ENCODE measurements at places on chromosomes 5 and 9.
A peak's percentile ranks its signal among the peaks of the same experiment; 100 is the strongest.

- DNase-seq, result no peak
Measured at GRCh38 chr9:109205526-109205925, 38.5 kb upstream of the FRRS1L start.

- DNase-seq, result no peak
Measured at GRCh38 chr5:118844351-118844750, 144.0 kb downstream of the DTWD2 start.

- no peak for DNase-seq
Measured at GRCh38 chr5:421901-422300, 21.1 kb upstream of the EXOC3 start.

GRCh38 chr5:140548791-140549190 lies 1.3 kb downstream of the EIF4EBP3 start:
- DNase-seq, result no peak

- no peak for DNase-seq
Measured at GRCh38 chr9:8329561-8330283, 530.1 kb upstream of the DMAC1 start.

- no peak for DNase-seq
Measured at GRCh38 chr5:66329078-66329477, 185.0 kb downstream of the SREK1 start.

DNA sequence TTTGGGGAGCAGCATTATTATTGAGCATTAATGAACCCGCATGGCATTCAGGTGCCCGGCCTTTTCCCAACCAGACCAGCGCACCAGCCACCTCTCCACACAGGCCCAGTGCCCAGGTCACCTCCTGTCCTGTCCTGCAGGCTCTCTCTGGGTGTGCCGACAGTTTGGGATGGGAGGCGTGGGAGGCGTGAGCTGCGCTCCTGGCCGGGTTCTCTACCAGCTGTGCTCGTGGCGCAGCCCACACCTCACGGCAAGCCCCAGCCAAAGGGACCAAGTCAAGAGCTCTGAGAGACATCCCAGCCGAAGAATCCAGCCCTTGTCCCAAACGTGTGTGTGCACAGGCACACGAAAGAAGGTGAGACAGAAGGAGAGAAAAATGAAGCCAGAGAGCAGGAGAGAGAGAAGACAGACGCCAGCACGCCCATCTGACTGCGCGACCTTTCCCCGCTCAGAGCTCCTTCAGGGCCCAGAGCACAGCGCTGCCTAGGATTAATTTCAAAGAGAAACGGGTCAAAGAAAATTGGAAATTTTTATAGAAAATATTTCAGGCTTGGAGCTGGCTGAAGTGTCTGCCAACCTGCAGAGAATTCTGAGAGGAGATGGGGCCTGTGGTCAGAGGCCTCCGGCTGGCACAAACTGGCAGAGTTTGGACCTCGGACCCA lies 81.7 kb downstream of the ADAMTS2 start:
- DNase-seq, result no peak

GRCh38 chr9:129809346-129809745 lies 6.4 kb downstream of the TOR1B start:
- DNase-seq, result no peak

DNA sequence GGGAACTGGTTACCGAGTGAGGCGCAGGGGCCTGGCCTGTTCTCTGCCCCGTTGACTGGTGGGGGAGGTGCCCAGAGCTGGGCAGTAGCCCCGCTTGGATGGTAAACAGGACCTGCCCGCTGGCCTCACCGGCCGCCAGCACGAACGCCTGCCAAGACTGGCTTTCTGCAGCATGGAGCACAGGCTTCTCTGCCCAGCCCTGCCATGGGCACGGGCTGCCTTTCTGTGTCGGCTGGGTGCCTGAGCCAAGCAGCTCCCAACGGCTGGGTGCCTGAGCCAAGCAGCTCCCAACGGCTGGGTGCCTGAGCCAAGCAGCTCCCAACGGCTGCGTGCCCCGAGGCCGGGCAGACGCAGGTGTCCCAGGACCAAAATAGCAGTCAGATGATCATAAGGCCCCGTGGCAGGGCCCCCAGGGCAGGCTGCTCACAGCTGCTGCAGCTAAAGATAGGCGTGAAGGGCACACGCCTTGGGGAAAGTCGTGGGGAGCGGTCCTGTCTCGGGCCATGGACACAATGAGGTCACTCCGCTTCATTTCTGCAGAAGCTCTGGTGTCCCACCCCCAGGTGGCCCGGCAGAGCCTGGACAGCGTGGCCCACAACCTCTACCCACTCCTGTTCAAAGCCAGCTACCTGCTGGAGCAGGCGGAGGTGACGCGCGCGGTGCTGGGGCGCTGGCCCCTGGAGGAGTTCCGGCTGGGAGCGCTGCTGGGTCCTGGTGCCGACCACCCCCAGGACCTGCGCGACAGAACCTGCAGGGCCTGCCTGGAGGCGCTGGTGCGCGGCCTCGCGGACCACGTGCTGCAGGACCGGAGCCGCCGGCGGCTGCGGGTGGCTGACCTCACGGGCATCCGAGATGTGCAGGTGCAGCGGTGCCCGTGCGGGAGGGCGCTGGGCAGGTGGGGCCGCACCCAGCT lies at the start of gene LRRC14B:
LRRC14B (plus strand) TSS at position 460 of the 913 bp plus-strand sequence; CDS start at position 504, 44 bp downstream.
- DNase-seq, result peak; percentile 74

DNA sequence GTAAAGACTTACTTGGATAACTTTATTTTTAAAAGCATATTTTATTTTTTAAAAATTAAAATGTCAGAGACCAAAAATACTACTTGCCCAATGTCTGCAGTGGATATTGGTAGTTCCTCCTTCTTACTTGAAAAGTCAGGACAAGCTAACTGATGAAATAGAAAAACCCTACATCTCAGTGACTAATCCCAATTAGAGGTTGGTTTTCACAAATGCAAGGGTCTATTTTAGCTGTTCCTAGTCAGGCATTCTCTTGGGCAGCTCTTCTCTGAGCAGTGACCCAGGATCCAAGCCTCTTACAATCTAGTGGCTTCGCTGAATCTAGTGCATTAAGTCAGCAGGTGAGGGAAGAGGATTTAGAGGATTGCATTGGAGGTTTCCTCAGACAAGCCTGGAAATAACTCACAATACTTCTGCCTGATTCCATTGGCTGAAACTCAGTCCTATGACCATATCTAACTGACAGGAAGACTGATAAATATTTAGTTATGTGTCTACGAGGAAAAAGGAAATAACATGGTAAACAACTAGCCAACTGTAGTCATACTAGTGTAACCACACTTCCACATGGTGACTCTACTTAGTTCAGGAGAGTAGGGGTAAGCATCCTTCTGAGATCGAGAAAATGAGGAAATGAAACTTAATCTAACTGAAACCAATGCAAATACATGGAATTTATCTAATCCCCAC lies 34.2 kb upstream of the MIER3 start:
- no peak for DNase-seq

GRCh38 chr5:33641744-33642505 lies 201.2 kb downstream of the TARS1 start:
- no peak for DNase-seq

GRCh38 chr5:35826554-35826953 lies 30.1 kb upstream of the IL7R start:
- DNase-seq, result no peak

- no peak for DNase-seq
Measured at GRCh38 chr9:113646946-113647914, 183.7 kb downstream of the RGS3 start.

- no peak for DNase-seq
Measured at GRCh38 chr5:91122651-91123050, 260.5 kb downstream of the ARRDC3 start.

- no peak for DNase-seq
Measured at GRCh38 chr5:169229342-169229892, 71.5 kb downstream of the SLIT3 start.

- DNase-seq, result no peak
Measured at GRCh38 chr9:121107029-121107428, 32.3 kb downstream of the CNTRL start.

DNA sequence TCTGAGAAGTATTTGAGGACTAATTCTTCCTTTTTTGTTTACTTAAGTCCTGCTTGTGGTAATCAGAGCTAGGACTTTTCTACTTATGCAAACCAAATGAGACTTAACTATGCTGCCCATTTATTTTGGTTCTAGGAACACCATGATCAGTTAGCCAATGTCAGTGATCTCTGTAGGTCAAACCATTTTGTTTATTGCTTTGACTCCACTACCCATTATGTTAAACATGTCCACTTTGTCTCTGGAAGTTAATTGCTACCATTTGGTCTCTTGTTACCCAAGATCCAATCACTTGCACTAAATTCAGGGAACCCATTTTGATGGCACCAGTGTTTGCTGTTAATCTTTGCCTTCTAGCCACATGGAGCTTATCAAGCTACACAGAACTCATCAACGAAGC lies 161.9 kb downstream of the CCDC171 start:
- DNase-seq, result no peak

- DNase-seq, result no peak
Measured at GRCh38 chr5:151615431-151615830, 24.3 kb upstream of the FAT2 start.

GRCh38 chr5:171599411-171599810 lies 180.0 kb downstream of the FGF18 start:
- DNase-seq, result peak; percentile 90

DNA sequence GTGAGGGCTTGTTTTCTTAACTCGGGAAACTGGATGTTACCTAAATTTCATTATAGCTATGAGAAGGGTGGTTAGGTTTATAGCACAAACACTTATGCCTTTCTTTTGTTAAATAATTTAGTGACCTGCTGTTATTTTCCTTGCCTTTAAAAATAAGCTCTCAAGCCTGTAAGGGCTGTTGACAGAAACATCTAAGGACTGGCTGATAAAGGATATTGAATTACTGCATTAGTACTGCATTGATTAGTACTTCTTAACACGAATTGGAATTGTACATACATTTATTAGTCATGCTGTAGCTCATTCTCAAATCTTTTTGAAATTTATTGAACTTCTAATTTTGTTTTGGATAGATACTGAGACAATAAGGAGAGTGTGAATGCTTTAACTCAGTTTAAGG lies 85.1 kb upstream of the DHFR start:
- DNase-seq, result no peak

GRCh38 chr5:158511454-158511853 lies 588.3 kb downstream of the EBF1 start:
- DNase-seq, result no peak

DNA sequence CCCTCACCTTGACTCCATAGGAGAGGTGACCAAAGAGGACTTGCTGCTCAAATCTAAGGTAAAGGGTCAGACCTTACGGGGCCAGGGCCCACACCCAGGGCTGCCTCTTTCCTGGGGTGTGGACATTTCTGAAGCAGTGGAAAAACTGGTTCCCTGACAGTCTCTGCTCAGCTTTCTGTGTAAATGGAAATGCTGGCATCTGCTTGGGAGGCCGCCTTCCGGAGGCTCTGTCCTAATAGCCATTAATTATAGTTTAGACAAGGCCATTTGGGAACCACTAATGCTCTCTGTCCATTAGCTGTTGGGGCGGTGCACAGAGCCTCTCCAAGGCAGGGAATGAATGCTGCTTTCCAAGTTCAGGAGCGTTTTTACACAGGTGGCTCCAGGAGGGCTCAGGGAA lies 17.3 kb downstream of the USP20 start:
- no peak for DNase-seq
